ENCODE measurements at places on chromosomes 7 and 10.

GRCh38 chr10:49831352-49832035 lies 69.4 kb upstream of the OGDHL start:
- DNase-seq: no peak

DNA sequence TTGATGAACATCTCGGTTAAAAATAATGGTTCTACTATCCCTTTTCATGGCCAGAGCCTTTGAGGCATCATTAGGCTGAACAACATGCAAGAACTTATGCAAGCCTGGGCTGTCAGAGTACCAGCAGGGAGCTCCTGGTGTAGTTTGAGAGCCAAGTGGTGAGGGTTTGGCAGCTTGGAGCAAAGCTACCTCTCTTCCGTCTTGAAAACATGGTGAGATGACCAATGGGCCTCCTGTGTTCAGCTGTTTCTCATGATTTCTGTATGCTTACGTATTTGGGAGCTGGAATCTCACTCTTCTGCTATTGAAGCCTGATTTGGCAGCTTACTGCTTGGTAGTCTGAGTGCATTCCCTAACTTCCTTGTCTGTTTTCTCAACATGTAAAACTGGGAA lies 150.4 kb downstream of the CXCL12 start:
- no peak for DNase-seq

DNA sequence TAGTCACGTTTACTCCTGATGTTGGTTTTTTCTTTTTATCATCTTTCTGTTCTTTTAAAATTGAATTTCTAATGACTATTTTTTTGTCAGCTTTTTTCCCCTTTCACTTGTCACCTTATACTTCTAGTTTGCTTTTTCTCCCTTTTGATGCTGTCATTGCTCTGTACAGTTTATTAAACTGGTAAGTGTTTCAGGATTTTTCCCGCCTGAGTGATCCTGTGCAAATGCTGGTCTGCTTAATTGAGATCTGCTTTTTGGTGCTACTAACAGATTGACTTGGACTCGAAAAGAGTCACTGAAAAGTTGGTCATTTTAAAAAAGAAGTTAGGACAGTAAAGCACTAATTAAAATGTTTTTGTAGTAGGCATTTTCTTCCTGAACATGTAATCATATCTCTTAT lies 95.2 kb downstream of the PHTF2 start:
- no peak for DNase-seq

- no peak for DNase-seq
Measured at GRCh38 chr7:85627791-85628586, 441.1 kb upstream of the SEMA3D start.

DNA sequence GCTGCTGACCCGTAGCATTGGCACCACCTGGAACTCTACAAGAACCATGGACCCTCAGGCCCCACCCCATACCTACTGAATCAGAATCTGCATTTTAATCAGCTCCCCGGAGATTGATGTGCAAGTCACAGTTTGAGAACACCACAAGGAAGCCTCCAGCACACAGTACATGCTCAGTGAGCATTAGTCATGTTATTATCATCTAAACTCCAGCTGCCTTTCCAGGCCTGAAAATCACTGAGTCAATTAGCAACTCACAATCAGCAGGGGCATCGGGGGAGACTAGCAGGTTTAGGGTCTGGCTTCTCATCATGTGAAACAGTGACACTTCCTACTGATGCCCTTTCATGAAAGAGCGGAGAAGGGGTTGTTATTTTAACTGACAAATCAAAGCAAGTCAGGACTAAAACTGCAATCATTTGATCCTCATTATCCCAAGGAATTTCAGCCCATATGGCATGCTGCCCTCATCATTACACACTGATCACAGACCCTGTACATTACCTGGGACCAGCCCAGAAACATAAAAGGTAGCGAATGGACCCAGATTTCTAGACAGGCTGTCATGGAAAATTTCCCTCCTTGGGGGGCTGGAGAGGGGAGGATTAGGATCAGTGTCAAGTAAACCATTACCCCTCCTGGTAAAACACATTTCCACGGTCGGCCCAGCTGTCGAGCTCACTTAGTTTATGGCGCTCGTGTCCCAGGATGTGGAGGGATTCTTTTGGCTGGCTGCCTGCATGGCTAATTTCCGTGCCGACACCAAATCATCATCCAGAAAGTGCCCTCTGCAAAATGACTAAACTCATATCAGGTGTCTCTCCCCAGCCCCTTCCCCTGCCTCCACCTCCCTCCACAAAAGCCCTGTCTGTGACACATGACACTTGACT lies 122.8 kb downstream of the PRLHR start:
- DNase-seq: no peak

- DNase-seq: no peak
Measured at GRCh38 chr10:127909716-127910463, 3.0 kb downstream of the PTPRE start.
